ENCODE measurements at places on chromosomes 6 and 20.

GRCh38 chr20:60313191-60313590 is 355.0 kb downstream of the CDH26 start:
- no peak for DNase-seq

GRCh38 chr6:85551264-85551663 is 42.4 kb downstream of the SNX14 start:
- no peak for DNase-seq

DNA sequence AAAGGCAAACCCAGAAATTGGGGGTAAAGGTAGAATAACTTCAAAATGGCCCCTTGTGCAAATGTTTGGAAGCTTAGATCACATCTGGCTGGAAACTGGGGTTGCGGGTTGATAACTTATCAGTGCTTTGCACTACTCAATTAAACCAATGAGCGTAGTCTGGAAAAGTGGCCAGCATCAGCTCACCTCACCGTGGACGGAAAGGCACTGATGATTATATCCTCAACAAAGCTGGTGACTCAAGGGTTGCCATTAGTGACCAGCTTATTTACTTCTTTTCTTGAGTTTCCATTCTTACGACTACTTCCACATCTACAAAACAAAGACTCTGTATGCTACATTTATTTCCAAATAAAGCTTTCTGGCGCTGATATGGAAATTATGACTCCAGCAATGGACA is 198.5 kb upstream of the HEY2 start:
- no peak for DNase-seq

GRCh38 chr6:3743541-3743940 is 8.0 kb downstream of the PXDC1 start:
- no peak for DNase-seq

DNA sequence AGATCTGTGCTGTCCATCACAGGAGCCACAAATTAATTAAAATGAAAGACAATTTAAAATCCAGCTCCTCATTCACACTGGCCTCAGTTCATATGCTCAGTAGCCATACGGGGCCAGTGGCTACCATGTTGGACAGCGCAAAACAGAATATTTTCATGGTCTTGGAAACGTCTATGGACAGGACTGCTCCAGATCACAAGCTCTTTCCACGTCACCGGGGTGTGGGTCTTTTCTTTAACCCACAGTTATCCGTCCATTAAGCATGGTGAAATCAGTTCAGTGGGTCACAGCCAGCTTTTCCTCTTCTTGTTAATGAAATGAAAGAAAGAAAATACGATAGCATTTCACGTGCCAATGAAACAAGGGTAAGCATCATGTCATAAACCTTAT is 24.1 kb downstream of the GFOD1 start:
- no peak for DNase-seq

- no peak for DNase-seq
These were observed 413.5 kb downstream of the BTBD3 start for GRCh38 chr20:12331236-12331635.

DNA sequence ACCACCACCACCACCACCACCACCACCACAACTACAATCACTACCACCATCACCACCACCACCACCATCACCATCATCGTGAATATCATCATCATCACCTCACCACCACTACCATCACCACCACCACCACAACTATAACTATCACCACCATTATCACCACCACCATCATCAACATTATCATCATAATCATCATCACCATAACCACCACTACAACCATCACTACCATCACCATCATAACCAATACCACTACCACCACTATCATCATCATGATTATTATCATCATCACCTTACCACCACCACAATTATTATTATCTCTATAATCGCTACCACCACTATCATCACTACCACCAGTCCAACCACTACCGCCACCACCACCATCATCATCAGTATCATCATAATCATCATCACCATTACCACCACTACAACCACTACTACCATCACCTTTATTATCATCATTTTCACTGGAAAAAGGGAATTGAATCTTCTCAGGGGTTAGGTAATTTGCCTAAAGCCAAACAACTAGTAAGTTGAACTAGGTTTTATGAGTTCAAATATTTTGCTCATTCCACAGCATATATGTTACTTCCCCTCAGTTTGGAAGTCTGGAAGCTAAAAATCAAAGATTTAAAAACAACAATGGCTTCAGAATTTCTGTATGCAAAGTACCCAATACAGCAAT is 8.3 kb downstream of the RIPOR2 start:
- no peak for DNase-seq
